ENCODE measurements at places on chromosomes 16 and 17.

DNA sequence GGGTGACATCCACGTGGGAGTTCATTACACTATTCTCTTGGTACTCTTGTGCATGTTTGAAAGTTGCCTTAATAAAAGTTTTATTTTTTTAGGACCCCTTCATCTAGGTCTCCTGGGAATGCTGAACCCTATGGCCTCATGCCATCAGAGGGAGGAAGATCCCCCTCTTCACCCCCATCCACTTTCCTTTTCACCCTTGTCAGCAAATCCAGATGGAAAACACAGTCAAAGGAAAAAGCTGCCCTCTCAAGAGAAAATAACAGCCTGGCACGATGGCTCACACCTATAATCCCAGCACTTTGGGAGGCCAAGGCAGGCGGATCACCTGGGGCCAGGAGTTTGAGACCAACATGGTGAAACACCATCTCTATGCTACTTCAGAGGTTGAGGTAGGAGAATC lies 274.2 kb downstream of the XYLT1 start:
- no peak for DNase-seq

- DNase-seq = no peak
Measured at GRCh38 chr16:48109475-48109874, 46.3 kb downstream of the ABCC12 start.

- DNase-seq = peak; percentile 84
Measured at GRCh38 chr16:85593494-85594221, 19.5 kb upstream of the GSE1 start.

DNA sequence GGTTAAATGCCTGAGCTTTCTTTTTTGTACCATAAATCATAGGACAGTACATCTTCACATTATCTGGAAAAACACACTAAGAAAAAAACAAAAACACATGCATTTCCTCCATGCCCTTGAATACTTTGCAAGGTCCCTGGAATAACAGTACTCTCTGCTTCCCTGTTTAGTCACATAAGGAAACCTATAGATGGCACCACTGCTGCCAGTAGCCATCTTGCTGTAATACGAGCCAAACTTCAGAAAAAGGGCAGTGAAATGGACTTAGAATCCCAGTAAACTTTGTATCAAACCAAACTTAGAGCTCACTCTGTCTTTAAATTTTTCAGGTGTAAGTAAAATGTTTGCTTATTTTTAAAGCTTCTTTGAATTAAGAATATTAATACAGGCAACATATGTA lies 435.5 kb downstream of the KCNJ2 start:
- DNase-seq = no peak

- DNase-seq = no peak
Measured at GRCh38 chr16:47069841-47070584, 73.7 kb downstream of the NETO2 start.

GRCh38 chr16:46929378-46930332 lies 43.8 kb downstream of the DNAJA2 start:
- no peak for DNase-seq

- DNase-seq = no peak
Measured at GRCh38 chr16:11183035-11183812, 72.8 kb downstream of the SOCS1 start.

- no peak for DNase-seq
Measured at GRCh38 chr16:31179219-31179746, 656 bp upstream of the FUS start.

DNA sequence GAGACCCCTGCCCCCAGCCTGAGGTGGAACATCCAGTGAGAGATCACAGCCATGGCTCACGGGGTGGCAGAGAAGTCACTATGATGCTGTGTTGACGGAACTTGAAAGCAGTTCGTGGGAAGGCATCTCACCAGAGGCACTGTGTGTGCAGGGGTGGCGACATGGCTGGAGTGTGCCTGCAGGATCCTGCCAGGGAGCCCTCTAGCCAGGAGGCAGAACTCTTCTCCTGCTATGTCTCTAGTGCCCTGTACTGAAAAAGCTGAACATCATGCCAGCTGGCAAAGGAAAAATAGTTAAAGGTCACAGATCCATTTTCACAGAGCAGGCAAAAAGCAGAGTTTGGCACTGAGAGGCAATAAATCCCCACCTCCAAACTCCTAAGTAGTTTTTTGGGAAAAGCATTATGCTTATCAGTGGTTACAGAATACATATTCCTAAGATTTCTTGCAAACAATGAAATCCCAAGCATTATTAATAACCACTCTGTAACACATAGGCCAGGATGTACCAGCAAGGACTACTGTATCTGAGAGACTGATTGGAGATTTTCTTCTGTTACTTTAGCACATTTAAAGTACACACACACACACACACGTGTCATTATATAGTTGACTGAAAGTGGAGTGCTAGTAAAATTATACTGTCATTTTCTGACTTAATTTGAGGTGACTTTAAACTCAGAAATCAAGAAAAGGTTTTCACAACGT lies 36.8 kb downstream of the TNRC6C start:
- no peak for DNase-seq

- no peak for DNase-seq
Measured at GRCh38 chr16:51989637-51990230, 557.2 kb downstream of the TOX3 start.

DNA sequence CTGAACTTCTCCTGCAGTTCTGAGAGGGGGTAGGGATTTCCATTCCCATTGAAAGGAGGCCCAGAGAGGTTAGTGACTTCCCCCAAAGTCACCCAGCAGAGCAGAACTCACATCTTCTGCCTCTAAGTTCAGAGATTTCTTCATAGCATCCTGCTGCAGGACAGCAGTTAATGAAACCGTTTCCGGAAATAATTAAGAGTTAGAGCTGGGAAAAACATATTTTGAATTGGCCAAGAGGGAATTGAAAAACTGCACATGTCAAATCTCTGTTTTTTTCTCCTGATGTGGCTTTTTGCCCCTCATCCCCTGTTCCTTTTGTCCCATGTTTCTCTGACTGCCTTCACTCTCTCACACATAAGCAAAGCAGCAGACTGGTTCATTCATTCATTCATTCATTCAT lies 26.6 kb downstream of the ITPRIPL2 start:
- no peak for DNase-seq

GRCh38 chr17:42585353-42585752 lies 7.8 kb upstream of the PSMC3IP start:
- no peak for DNase-seq

GRCh38 chr16:1096169-1097082 lies at the start of gene C1QTNF8:
Gene C1QTNF8 (minus strand): TSS chr16:1096244. CDS start chr16:1094922, 1,322 bp downstream.
- no peak for DNase-seq

DNA sequence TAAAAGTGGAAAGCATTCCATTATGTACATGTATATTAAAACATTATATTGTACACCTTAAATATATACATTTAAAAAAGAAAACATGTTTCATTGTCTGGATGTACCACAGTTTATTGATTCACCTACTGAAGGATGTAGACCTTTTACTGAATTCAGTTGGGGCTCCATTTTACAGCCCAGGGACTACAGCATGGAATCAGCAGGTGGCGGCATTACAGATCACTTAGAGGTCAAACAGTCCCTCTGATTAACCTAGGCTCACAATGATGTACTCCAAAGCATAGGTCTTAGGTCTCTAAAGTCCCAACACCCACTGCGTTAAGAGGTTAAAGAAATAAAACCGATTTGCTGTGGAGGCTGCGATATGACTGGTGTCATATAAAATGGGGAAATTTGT lies 490.9 kb downstream of the SHISA9 start:
- DNase-seq = no peak
